T-helper 2 cell treated with Interferon-gamma antibody and Interleukin-4, amounts not matched to agents 5 μg/mL and 100 μg/mL, for 36 hours (primary cell): ENCODE measurements at places on chromosomes 7 and 10.

- DNase-seq: no peak
Measured at GRCh38 chr10:13865758-13866491, 279.2 kb downstream of the PRPF18 start.

- no peak for DNase-seq
Measured at GRCh38 chr10:120989996-120990598, 138.9 kb downstream of the WDR11 start.

DNA sequence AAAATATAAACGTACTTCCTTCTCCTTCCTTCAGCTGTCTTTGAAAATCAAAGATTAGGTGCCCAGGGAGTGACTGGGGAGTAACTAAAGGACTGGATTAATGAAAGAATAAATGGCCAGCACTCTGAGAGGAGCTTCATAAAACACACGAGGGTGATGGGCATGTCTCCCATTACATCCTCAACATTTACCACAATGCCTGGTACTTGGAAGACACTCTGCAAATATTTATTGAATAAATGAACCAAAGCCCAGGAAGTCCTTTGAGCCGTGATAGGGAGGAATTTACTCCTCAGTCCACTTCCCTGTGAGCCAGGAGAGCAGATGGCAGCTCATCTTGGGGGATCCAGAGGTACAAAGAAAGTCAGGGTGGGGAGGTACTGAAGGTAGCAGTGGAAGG, 96.3 kb downstream of the RAB11FIP2 start:
- DNase-seq: no peak

- no peak for DNase-seq
Measured at GRCh38 chr10:76469675-76470074, 1038.3 kb downstream of the LRMDA start.

- DNase-seq: no peak
Measured at GRCh38 chr10:112214298-112214926, 30.8 kb upstream of the GPAM start.

GRCh38 chr10:17851611-17852010, 42.5 kb downstream of the MRC1 start:
- DNase-seq: no peak

DNA sequence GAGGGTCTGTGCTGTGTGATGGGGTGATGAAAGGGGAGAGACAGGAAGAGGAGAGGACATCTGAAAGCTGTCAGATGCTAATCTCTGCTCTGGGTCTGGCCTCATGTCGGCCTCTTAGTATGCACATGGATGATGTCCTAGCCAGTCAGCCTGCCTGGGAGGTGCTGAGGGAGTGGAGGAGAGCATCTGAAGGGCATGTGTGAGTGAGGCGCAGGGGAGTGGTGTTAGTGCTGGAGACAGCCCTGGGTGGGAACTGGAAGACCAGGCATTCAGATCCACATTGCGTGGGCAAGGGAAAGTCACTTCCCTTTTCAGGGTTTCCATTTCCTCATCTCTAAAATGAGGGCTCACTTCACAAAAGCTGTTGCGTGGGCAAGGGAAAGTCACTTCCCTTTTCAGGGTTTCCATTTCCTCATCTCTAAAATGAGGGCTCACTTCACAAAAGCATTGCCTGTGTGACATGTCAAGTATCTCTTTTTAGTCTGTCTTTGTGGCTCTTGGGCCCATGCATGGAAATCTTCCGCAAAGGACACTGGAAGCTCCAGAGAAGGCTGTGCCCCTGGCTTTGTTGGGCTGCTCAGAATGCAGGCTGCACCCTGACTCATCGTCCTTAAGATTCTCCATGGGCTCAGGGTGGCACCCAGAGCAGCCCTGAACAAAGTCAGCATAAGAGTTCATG, 10.0 kb downstream of the SFTPD start:
- DNase-seq: no peak

DNA sequence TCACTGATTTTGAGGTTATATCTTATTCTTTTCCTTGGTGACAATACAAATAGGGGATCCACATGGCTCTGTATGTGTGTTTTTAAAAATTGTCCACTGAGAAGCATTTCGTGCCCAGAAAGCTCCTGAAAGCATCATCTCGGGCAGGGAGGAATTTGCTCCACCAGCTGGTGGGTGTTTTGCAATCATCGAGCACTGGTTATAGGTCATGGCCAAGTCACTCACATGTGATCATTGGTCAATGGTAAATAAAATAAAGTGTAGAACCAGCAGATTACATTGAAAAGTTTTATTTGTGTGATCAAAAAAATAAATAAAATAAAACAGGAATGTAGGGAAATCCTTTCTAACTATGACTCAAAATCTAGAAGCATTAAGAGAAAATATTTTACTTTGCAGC, 23.0 kb upstream of the SNX13 start:
- no peak for DNase-seq

DNA sequence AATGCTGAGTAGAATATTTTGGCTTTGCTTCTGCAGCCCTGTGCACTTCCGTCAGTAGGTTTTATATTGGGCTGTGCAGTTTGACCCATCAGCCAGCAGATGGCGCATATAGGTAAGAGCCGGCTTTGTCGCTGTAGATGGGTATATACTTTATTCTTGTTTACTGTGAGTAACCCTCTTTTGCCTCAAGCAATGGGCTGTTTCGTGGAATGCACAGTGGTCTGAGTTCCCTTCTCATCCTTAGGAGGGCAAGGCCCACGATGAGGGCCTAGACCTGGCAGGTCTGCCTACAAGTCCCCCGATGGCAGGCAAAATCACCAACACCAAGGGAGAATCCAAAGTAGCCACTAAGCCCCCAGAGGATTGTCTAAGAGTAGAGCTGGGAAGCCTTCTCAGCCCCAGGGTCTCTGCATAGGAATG, 1002.9 kb upstream of the KCND2 start:
- DNase-seq: no peak

GRCh38 chr7:143346018-143346417, 16.5 kb downstream of the FAM131B start:
- no peak for DNase-seq

DNA sequence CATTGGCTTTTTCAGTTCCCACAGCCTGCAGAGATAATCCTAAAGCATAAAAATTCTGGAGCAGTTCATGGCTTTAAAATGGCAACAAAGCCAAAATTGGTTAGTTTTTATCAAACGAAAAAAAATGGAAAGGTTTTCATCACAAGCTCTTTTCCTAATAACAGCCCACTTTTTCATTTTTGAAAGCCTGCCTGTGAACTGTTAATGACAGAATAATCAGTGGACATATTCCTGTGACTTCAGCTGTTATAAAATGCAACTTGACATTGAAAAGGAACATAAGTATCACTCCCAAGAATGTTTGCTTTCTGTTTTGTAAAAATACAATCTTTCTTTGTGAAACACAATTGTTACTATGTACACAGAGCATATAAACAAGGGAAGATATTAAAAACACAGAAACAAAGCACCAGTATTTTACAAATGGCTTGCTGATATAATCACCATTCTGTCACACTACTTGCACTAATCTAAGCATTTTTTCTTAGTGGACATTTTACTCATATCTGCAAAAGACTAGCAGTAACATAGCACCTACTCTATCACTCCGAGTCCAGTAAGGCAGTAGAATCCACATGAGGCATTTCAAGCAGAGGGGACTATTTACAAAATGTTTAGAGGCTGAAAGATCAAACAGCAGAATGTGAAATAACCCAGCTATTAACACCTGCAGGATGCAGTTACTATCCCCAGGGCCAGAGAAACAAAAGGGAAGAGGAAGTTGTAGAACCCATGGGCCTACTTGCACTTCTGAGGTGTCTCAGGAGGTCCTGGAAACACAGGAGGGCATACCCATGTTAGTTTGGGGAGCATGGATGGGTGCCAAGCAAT, 26.4 kb downstream of the MACC1 start:
- DNase-seq: no peak

DNA sequence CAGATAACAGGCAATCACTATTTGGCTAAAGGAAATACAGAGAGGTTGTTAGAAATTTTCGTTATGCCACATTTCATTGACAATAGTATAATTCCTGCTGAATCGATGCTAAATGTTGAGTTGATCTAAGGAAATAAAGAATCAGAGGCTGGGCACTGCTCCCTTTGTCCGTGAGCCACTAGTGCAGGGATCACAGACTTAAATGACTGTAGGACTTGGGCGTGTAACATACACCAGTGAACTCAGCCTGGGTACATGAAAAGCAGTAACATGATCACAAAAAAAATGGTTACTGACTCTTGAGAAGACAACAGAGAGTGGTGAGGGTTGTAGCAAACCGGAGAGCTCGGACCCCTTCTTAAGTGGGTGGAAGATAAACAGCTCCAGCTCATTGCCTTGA, 11.8 kb upstream of the ITGB8 start:
- DNase-seq: no peak

DNA sequence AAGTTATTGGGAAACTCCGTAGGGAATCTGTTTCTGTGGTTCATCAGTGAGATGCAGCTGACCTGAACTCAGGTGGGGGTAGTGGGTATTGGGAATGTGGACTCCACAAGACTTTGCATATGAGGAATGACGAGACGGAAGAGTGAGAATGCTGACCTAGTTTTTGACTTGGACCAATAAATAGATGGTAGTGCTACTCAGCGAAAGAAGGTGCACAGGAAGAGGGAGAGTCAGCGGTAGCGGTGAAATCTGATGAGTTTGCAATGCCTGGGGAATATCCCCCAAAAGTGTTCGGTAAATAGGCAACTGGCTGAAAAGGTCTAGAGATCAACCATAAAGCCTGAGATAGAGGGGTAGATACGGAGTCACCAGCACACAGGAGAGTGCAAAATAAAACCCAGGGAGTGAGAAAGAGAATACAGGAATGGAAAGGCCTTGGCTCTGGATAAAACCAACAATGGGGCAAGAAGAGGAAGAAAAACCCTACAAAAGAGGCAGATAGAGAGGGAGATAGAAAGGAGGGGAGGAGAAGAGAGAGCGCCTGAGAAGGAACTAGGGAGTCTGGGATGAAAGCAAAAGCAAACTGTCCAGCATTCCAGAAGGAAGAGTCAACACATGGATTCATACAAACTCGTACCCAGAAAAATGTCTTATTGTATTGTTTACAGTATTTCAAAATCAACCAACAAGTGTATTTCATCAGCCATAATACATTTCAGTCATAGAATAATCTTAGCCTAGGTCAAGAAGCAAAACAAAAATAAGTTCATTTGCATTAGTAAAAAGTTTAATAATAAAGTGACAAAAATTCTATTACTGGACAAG, 5.4 kb downstream of the ARHGAP21 start:
- DNase-seq: no peak

DNA sequence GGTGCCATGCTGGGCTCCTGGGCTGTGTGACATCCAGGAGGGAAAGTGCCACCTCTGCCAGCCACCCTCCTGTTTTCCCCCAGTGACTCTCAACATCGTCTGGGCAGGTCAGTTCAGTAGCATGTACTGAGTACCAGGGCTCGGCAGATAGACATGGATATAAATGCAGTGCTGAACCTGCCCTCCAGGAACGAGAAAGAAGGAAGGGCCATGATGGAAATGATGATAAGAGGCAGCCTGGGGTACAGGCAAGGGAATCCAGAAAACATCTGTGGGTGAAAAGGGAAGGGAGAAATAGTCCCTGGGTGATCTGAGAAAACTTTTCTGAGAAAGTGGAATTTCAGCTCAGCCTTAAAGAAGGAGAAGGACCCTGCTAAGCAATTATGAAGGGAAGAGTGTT, 12.1 kb downstream of the CNNM1 start:
- DNase-seq: no peak

DNA sequence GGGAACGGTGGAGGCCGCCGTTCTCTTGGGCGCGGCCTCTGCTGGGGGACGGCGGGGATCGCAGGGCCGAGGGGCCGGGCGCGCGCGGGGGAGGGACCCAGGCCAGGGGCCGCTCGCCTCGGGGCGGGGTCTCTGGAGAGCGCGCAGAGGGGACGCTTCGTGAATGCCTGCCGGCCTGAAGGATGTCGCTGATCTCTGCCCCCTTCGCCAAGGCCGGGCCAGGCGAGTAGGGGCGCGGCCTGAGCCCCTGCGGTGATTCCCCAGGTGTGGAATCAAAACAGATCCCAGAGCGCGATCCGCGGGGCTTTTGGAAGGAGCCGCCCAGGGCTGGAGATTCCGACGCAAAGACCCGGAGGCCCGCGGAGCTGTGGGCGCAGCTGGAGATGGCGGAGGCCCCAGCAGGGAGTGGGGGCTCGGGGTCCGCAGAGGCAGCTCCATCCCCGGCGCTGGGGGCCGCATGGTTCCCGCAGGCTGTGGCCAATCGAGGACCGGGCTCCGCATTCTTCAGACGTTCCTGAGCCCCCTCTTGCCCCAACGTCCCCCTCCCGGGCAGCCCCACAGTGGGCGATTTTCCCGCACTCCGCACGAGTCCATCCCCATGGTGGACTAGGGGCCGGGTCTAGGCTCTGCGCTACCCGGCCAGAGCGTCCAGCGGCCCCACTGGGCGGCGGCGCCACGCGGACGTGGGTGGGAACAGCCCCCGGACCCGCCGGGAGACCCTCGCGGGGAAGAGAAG, 166.0 kb downstream of the ACTR3B start:
- no peak for DNase-seq

DNA sequence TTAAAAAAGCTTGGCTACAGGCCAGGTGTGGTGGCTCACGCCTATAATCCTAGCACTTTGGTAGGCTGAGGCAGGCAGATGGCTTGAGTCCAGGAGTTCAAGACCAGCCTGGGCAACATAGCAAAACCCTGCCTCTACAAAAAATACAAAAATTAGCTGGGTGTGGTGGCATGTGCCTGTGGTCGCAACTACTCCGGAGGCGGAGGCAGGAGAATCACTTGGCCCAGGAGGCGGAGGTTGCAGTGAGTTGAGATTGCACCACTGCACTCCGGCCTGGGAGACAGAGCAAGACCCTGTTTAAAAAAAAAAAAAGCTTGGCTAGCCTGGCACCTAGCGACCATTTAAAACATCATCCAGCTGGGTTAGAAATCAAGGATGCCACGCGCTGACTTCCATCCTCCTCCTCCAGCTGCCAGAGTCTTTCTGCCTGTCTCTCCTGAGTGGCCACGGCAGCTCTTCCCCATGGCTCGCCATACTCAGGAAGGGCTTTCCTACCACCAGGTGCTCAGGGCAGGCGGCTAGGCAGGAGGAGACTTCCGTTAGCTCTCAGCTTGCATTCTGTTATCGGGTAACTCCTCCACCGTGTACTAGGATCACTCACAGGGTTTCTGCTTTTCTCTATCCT, 45.0 kb downstream of the DENND2A start:
- no peak for DNase-seq

DNA sequence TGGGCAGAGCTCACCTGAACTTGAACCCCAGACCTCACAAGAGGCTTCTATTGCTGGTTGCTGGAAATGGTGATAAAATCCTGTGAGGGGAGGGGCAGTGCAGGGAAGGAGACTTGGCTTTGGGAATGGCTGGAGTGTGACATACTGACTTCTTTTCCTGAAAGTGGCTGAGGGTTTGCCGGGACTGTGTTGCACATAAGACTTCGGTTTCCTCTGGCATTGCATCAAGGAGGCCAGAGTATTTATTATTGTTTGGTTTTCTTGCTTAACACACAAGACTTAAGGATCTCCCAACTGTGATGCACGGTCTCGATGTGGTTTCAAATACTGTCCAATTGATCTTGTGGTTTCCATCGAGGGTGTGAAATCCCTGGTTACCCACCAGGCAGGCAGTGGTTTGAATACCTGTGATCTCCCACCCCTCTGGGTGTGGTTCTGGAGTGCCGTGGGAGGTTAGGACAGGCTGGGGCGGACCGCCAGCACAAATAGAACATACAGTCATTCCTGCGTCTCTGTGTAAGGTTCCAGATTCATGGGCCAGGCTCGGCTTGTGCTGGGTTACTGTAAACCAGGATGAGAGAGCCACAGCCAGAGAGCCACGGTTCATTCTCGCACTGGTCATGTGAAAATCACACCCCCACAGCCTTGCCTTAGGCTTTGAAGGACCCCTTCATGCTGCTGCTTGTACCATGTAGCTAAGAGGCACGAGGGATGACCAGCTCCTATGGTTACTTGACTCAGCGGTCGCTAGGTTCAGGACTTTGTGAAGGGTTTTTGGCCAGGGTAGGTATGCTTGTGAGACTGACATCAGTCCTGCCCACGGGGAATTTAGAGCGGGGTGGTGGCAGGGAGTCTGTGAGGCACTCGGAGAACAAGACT, 39.2 kb downstream of the WBP1L start:
- DNase-seq: no peak
